PC-9 (cell line): ENCODE measurements at places on chromosomes 1 and 21. TPM values are rescaled to one million over a fixed set of nuclear protein-coding genes. Genes with fewer than 3 reads are reported as not detected.

DNA sequence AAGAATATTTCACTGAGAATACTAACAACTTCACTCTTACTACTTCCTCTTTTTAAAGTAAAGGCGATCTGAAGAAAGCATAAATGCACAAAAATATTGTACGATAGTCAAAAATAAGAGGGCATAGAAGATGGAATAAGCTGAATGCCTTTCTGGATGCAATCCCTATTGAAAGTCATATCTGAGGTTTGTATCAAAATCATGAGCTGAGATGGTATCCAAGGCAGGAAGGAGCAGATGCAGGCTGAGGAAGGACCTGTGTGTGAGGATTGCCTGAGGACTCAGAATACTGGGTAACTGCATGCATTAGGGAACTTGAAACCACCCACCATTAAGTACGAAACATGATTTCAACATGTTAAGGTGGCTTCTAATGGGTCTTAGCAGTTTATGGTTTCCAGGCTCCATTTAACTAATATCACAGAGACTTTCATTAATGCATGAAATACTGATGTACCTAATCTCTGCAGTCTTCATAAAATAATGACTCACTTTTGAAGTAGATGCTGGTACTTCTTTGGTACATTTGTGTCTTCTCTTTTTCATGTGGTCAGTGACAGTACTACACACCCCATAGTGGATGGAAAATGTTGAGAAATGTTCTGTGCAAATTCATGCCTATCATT lies 29.6 kb upstream of the RGS1 start:
- no peak for DNase-seq

DNA sequence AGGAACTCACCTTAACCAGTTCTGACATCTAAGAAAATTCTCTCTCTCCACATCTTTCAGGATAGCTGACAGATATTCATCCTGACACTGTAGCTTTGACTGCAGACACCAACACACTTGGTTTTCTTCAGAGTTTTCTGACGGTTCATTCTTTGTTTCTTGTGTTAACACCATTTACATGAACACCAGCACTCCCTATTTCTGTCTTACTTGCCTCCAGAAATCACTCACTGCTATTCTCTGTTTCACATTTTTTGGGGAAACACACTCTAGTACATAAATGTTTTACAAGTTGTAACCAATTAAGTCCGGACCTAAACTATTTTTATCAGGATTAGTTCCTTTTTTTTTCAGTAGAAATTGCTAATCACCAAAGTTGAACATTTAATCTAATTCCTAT lies 15.4 kb downstream of the FLVCR1 start:
- no peak for DNase-seq

DNA sequence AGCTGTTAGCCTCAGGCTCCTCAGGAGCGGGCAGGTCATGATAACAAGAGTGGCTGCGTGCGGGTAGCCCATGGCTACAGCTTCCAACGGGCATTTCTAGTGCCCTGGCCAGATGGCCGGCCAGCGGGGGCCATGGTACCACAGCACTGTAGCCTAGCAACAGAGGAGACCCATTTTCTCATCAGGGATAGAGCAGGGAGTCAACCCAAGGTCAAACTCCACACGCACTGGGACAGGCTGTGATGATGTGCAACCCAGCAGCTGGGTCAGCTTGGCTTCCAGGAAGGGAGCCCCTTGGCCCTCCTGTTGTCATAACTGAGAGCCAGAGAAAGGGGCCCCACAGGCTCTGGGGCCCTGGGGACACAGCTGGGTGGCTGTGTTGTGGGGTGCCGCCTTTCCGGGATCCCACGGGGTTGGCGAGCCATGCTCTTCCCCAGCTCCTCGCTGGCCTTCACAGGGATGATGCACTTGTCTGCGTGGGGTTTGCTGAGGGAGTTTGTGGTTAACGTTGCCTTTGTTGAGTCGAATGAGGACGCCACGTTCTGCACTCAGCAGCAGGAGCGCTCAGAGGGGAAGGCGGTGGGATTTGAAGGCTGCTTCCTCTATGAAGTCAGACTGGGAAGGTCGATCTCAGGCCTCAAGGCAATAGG lies 46.3 kb downstream of the COL18A1 start:
- no peak for DNase-seq

DNA sequence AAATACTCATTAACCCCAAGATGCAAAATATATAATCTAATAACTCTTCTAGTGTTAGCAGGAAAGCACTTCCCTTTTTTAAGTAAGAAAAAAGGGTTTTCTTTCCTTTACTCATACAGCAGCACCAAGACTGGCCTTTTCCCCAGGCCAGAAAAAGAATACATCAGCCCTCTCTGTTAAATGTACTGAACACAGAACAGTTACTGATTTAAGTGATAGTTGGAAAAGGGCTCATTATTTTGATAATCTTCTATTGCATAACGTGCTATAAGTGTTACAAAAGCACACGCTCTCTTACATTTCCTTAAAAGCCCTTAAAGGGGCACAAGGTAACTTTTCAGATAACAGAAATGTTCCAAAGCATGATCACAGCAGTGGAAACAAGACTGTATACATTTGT lies 142.9 kb downstream of the TIAM1 start:
- DNase-seq = no peak

- no peak for DNase-seq
Measured at GRCh38 chr1:119935373-119935772, 39.1 kb upstream of the ADAM30 start.

DNA sequence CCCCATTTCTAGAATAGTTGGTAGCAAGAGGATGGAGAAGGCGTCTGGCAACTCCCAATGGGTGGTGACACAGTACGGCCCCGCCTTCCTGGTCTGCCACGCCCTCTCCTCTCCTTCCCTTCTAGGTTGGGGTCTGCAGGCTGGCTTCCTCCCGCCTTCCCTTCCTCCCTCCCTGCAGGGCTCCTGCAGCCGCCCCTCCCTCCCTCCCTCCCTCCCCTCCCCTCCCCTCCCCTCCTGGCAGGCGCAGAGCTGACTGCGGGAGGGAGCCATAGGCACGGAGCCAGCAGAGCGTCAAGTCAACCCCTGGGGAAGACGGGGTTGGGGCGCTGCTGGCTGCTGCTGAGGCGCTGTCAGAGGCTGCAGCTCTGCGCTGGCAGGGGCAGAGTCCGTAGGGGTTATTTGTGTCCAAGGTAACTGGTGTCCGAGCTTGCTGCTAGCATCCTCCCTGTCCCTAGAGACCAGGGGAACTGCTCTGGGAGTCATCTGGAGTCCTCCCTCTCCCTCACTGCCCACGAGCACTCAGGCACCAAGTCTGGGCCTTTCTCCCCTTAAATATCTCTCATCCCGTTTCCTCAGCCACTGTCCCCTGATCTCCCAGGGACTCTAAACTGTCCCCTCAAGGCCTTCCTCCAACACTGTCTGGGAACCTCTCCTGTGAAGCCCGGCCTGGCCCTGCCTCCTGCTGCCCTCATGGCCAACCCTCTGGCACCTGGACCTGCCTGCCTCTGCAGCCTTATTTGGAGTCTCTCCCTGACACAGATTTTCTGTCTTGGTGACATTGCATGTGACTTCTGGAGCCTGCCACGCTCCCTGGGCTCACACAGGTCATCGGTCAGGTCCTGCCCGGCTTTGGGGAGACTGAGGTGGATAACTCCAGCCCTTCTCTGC lies 57.4 kb upstream of the ACOT11 start:
- no peak for DNase-seq

Gene FCGR3A
- not detected in 2 replicates for total RNA-seq

Gene SERPINC1
- total RNA-seq = 0.44 TPM in 1 of 2 replicates, not detected in the other

- DNase-seq = no peak
Measured at GRCh38 chr1:26029864-26030481, 8.4 kb downstream of the EXTL1 start.

GRCh38 chr1:40636777-40637176 lies 28.7 kb downstream of the RIMS3 start:
- no peak for DNase-seq

Gene C1orf74
- total RNA-seq = 4.1 and 5.0 TPM in 2 replicates

Gene FAM151A
- total RNA-seq = not detected in 2 replicates
